T-cell (primary cell): ENCODE measurements at places on chromosomes 7 and 10.

- H3K4me3 ChIP-seq, result peak overlapping the region; percentile 46
- H3K4me1 ChIP-seq, result peaks cover 10% of the 10 kb centered on the region
- H3K27me3 ChIP-seq, result peaks cover 27% of the 10 kb centered on the region
- H3K27ac ChIP-seq, result no peak overlapping the region
- H3K36me3 ChIP-seq, result no peaks in the 10 kb centered on the region
- DNase-seq, result no peak
Observed at GRCh38 chr10:131310142-131310541, 1.4 kb downstream of the TCERG1L start.

DNA sequence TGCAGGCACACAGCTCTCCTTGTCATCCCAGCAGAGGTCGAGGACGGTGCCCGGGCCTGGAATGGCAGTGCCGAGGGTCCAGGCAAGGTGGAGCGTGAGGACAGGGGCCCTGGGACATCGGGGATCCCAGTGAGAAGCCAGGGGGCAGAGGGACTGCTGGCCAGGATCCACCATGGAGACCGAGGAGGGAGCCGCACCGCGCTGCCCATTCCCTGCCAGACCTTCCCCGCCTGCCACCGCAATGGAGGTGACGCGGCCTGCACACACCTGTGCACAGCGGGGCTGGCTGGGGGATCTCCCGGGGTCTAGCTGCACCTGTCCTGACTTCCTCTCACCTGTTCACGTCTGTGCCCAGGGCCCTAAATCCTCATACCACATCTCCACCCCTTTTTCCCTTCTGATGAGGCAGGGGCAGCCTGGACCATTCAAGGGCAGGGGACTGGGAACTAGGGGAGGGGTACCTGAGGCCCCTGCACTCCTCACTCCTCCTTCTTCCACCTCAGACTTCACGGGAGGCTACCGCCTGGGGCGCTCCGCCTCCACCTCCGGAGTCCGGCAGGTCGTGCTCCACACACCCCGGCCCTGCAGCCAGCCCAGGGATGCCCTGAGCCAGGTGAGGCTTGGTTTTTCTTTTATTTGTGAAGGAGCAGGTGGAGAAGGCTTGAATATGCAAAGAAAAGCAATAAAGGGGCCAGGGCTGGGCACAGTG, 6.9 kb downstream of the NYAP1 start:
- H3K4me1 ChIP-seq, result peaks cover 21% of the 10 kb centered on the region
- H3K4me3 ChIP-seq, result no peak overlapping the region
- H3K27ac ChIP-seq, result no peak overlapping the region
- DNase-seq, result no peak

- no peaks in the 10 kb centered on the region for H3K36me3 ChIP-seq
- no peak overlapping the region for H3K4me3 ChIP-seq
- DNase-seq, result no peak
Observed at GRCh38 chr10:26887611-26888215, 27.0 kb upstream of the ABI1 start.

DNA sequence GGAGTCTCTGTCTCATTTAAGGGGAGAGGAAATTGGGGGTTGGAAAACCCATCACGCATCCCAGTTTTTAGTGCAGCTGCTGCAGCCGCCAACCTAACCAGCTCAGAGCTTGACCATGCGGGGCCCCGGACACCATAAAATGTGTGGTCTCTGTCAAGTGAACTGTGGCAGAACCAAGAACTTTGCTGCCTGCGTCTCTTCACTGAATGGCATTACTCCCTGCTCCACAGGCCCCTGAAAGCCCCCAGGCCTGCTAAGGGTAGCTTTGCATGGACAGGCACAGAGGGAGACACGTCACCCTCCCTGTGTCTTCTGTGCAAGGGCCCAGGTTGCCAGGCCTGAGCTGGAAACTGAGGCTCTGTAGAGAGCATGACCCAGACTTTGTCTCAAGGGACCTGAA, 144.6 kb upstream of the GPR26 start:
- H3K4me3 ChIP-seq, result no peak overlapping the region
- H3K27me3 ChIP-seq, result no peaks in the 10 kb centered on the region
- no peak for DNase-seq
- no peaks in the 10 kb centered on the region for H3K36me3 ChIP-seq

DNA sequence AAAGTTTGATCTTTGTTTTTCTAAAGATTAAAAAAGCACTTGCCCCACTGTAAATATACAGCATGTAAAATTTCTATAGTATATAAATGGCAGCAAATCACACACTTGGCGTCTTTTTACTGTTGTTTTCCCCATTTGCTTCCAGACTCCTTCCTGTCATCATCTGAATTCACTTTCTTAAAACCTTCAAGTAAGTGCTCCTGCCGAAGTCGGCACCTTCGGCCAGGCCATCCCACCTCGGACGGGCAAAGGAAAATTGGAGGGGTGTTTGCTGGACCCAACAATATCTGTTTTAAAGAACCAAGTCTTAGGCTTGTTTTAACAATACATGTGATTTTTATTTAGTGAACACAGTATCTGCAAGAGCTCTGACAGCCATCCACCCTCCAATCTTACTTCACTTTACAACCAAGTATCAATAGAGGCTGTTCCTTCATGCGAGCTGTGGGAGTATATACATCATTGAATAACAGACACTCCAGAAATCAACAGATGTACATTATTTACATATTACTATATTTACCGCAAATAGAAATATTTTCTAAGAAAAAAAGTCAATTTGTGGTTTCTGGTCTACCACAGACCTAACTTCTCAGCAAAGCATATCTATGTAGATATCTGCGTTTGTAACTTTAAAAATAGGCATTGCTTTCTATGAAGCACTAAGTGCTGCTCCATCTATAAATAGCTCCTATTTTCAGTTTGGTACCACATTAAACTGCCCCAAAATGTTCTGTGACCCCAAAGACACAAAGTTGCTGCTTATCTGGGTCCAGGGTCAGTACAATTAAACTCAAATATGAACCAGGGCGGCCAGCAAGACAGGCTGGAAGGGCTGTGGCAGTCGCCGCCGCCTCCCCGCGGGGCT, 110.7 kb downstream of the CYTH3 start:
- H3K27ac ChIP-seq, result no peak overlapping the region
- peaks cover 2% of the 10 kb centered on the region for H3K4me1 ChIP-seq
- H3K4me3 ChIP-seq, result no peak overlapping the region
- H3K27me3 ChIP-seq, result no peaks in the 10 kb centered on the region

DNA sequence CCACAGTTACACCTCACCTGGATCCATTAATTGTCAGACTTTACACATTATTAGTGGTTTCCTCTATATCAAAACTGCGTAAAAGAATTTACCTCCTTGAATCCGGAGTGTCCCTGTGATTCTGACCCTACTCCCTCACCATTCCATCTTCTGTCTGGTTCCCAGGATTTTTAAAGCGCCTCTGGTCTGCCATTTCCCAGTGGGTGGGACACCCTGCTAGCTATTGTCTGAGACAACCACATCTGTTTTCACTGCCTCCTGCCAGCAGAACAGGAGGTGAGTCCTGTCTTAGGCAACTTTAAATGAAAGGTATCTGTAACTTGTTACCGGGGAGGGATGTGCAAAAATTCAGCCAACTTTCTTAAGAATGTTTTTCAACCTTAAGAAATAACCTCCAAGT, 2.3 kb downstream of the MACROH2A2 start:
- no peak overlapping the region for H3K4me3 ChIP-seq
- H3K27me3 ChIP-seq, result peaks cover 6% of the 10 kb centered on the region
- H3K4me1 ChIP-seq, result no peaks in the 10 kb centered on the region
- no peaks in the 10 kb centered on the region for H3K36me3 ChIP-seq
- H3K27ac ChIP-seq, result no peak overlapping the region
- no peak for DNase-seq

- H3K36me3 ChIP-seq, result no peaks in the 10 kb centered on the region
- no peak for DNase-seq
- no peak overlapping the region for H3K4me3 ChIP-seq
- no peaks in the 10 kb centered on the region for H3K27me3 ChIP-seq
- no peak overlapping the region for H3K27ac ChIP-seq
Observed at GRCh38 chr7:22618528-22618927, 108.5 kb upstream of the IL6 start.

- no peak for DNase-seq
- no peaks in the 10 kb centered on the region for H3K36me3 ChIP-seq
- peaks cover 2% of the 10 kb centered on the region for H3K27me3 ChIP-seq
- no peak overlapping the region for H3K4me3 ChIP-seq
- H3K4me1 ChIP-seq, result no peaks in the 10 kb centered on the region
Observed at GRCh38 chr7:29179115-29179514, 15.5 kb upstream of the CHN2 start.

DNA sequence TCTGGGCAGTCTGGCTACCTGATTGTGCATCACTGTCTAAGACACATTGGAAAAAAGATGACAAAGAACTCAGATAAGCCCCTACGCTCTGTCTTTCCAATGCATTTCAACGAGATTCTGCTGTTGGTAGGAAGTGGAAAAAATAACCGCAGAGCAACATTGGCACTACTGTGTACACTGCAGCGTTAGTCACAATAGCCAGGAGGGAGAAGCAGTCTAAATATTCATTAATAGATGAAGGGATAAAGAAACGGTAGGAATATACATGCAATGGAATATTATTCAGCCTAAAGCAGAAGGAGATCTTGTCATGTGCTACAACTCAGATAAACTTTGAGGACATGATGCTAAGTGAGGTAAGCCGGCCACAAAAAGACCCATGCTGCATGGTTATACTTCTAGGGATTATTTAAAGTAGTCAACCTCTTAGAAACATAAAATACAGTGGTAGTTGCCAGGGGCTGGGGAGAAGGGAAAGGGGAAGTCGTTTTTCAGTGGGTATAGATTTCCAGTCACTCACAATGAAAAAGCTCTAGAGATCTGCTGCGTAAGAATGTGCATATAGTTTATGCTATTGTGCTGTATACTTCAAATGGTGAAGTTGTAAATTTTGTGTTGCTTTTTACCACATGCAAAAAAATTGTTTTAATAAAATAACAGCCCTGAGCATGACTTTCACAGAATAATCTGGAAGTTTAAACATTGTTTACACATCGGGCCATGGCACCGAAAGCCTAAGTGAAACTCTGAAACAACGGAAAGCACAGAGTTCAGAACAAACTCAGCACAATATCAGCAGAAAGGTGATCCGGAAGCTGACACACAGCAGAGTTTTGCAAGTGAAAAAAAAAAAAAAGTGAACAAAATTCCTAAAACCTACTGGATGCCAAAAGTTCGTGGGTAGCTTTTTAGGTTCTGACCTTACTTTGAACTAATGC, 40.1 kb downstream of the ELMO1 start:
- no peak for DNase-seq
- peaks cover 4% of the 10 kb centered on the region for H3K36me3 ChIP-seq
- H3K4me1 ChIP-seq, result peaks cover 21% of the 10 kb centered on the region
- H3K27me3 ChIP-seq, result no peaks in the 10 kb centered on the region
- H3K4me3 ChIP-seq, result peak overlapping the region; percentile 22
- H3K27ac ChIP-seq, result peak overlapping the region; percentile 31

GRCh38 chr7:157309988-157310668, 26.7 kb upstream of the DNAJB6 start:
- peaks cover 7% of the 10 kb centered on the region for H3K4me1 ChIP-seq
- H3K4me3 ChIP-seq, result no peak overlapping the region
- no peak overlapping the region for H3K27ac ChIP-seq

- no peak overlapping the region for H3K27ac ChIP-seq
- H3K4me3 ChIP-seq, result no peak overlapping the region
- H3K4me1 ChIP-seq, result no peaks in the 10 kb centered on the region
- H3K27me3 ChIP-seq, result peaks cover 42% of the 10 kb centered on the region
Observed at GRCh38 chr7:101624246-101625001, 4.7 kb downstream of the MYL10 start.

- peaks cover 5% of the 10 kb centered on the region for H3K4me1 ChIP-seq
- no peak overlapping the region for H3K27ac ChIP-seq
- no peaks in the 10 kb centered on the region for H3K27me3 ChIP-seq
- H3K4me3 ChIP-seq, result no peak overlapping the region
- no peaks in the 10 kb centered on the region for H3K36me3 ChIP-seq
Observed at GRCh38 chr7:131321656-131322055, 6.0 kb upstream of the MKLN1 start.

GRCh38 chr7:134444198-134444960, 14.5 kb downstream of the AKR1B1 start:
- H3K27me3 ChIP-seq, result no peaks in the 10 kb centered on the region
- no peak for DNase-seq
- no peak overlapping the region for H3K4me3 ChIP-seq
- no peaks in the 10 kb centered on the region for H3K4me1 ChIP-seq
- H3K27ac ChIP-seq, result no peak overlapping the region
- H3K36me3 ChIP-seq, result peaks cover 82% of the 10 kb centered on the region

DNA sequence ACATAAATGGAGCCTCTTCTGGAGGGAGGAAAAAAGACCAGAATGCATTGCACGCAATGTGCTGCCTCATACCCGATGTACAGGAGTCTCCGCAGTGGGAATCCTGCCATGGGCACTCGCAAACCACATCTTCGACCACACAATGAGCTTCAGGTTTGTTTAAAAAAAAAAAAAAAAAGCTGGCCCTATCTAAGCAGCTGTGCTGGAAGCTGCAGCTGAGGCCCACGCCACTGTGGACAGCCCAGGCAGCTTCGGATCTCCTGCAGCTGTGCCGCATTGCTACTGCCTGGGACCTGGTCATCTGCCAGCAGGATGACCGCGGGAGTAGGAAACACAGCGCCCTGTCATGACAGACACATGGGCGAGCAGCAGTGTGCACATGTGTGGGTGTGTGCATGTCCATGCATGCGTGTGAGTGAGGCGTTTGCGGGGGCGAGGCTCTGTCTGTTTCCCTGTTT, 26.0 kb downstream of the EN2 start:
- DNase-seq, result no peak
- H3K27ac ChIP-seq, result no peak overlapping the region
- no peaks in the 10 kb centered on the region for H3K36me3 ChIP-seq
- peaks cover 55% of the 10 kb centered on the region for H3K27me3 ChIP-seq

GRCh38 chr7:155002411-155003091, 373 bp downstream of the PAXIP1 start:
- no peak for DNase-seq
- no peaks in the 10 kb centered on the region for H3K36me3 ChIP-seq
- no peak overlapping the region for H3K27ac ChIP-seq
- H3K4me1 ChIP-seq, result peaks cover 18% of the 10 kb centered on the region

- H3K4me3 ChIP-seq, result no peak overlapping the region
- no peak overlapping the region for H3K27ac ChIP-seq
- DNase-seq, result no peak
Observed at GRCh38 chr10:77853256-77853655, 73.3 kb downstream of the DLG5 start.

GRCh38 chr10:74058071-74058470, 60.2 kb downstream of the VCL start:
- no peak for DNase-seq
- no peaks in the 10 kb centered on the region for H3K27me3 ChIP-seq
- H3K36me3 ChIP-seq, result peaks cover 5% of the 10 kb centered on the region

DNA sequence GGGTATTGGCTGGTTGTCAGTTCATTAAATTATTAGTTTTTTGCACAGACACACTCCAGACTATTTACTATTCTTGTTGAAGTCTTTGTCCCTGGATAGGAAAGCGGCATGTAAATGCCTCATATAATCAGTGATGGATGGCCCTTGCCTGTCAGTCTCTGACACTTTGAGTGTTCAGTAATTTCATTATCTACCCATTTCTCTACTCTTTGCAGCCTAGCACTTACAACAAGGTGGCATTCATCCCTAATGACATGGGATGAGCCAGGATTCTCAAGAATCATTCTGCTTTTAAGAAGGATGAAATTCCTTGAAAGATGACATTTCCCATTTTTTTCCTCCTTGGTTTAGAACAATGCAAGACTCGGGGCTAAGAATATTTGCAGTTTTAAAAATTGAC, 155.7 kb downstream of the SORCS3 start:
- no peaks in the 10 kb centered on the region for H3K36me3 ChIP-seq
- H3K27me3 ChIP-seq, result no peaks in the 10 kb centered on the region
- no peaks in the 10 kb centered on the region for H3K4me1 ChIP-seq
- H3K27ac ChIP-seq, result no peak overlapping the region

GRCh38 chr7:154505362-154505761, 453.2 kb downstream of the DPP6 start:
- no peak overlapping the region for H3K27ac ChIP-seq
- H3K27me3 ChIP-seq, result no peaks in the 10 kb centered on the region
- no peak overlapping the region for H3K4me3 ChIP-seq
- H3K4me1 ChIP-seq, result no peaks in the 10 kb centered on the region
- no peak for DNase-seq
